ENCODE measurements at places on chromosomes 2 and 18.

- no peak for DNase-seq
These were observed 388.8 kb downstream of the CBLN2 start for GRCh38 chr18:72155327-72155726.

DNA sequence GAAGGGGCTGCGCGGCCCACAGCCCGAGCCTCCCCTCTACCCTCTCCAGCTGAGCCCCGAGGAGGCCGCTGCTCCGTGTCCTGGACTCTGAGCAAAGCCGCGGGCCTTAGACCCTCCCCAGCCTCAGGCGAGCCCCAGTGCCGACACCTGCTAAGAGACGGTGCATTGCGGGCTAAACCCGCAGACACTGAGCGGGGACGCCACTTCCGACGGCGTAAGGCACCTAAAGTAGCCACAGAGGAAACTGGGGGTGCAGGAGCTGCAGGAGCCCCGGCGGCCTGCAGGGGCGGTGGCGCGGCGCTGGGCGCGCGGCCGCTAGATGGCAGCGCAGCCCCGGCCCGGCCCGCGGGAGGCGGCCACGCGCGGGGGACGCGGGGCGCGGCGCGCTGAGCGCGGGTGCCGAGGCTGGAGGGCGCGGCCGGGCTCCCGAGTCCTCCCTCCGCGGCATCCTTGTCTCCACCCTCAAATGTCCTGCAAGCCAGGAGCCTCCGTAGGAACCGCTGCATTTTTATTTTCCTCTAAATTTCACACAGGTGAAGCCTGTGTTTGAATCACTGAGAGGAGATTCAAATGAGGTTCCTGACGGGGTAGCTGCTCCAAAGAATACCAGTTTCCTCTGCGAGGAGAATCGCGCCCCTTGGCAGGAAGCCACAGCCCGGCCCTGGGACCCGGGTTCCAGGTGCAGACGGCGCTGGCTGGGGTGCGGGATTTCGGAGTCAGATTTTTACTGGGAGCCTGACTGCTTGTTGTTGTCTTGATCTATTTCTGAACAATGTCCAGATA, 650.5 kb downstream of the GALR1 start:
- peak; percentile 55 for DNase-seq

- DNase-seq, result no peak
These were observed 81.0 kb downstream of the SP3 start for GRCh38 chr2:173884025-173884802.

DNA sequence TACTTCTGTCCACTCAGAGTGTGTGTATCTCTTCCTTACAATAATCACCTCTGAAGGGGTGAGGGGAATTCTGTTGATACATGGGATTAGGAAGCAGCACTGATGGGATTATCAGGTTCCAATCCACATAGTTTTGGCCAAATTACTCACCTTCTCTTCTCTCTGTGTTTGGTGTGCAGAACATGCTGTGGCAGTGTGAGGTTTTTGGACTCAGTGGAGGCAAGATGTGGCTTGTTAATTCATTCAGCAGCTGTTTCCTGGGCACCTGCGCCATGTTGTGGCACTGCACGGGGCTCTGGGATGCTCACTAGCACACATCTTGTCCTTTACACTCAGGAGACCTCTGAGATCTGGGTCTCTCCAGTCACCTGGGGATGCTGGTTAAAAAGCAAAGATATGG, 350.3 kb upstream of the HS6ST1 start:
- DNase-seq, result no peak

DNA sequence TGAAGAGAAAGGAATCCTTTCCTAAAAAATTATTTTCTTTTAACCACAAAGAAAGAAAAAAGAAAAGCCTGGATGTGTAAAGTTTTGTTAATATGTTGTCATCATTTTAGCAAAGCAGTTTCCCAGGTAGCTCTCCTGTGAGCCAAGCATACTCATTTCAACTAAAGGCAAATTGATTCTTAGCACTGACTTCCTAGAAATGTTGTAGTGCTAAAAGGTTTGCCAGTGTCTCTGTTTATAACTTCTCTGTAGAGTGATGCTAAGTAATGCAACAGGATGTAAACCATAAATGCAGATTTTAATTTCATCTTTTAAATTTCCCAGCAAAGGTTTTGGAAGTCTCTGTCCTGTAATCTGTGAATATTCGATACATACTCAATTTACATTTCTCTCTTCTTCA, 10.2 kb downstream of the GATA6 start:
- no peak for DNase-seq

DNA sequence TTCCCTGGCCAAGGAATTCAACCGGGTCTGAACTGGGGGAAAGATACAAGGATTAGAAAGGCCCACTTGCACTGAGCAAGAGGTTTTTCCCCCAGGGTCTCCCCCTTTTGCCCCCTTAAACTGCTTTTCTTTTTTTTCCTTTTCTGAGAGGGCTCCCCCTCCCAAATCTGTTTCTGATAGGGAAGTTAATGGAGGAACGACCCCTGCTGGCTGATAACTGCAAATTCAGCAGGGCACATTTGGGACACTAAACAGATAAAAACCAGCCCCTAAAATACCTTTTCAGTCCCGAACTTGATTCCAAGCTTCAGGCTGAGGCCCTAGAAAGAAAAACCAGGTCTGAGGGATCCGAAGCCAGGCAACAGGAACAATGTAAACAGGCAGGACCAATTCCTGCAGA, 1012.4 kb upstream of the CRIM1 start:
- peak; percentile 4 for DNase-seq

- no peak for DNase-seq
These were observed 60.9 kb upstream of the MMADHC start for GRCh38 chr2:149648282-149649030.

- DNase-seq, result no peak
These were observed 78.6 kb downstream of the ASB1 start for GRCh38 chr2:238505119-238505891.
